ENCODE measurements at places on chromosomes 11 and 22.

DNA sequence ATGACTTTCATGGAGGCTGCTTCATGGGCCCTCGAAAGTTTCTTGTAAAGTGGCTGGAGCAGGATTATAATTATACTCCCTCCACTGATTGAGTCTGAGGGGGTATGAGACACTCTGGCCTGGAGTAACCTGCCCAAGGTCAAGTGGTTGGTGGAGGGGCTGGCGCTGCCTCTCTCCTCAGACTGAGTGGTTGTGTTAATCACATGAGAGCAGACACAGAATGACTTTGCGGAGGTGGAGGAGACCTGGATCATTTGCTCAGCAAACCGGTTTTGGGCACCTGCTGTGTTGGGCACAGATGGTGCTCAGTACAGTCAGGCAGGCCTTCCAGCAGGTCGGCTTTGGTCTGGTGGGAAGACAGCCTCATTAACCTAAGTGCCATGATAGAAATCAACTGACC, 11.8 kb downstream of the BCR start:
- no peak for DNase-seq

- no peak for DNase-seq
Observed at GRCh38 chr11:39569789-39570188, 1889.7 kb downstream of the LRRC4C start.

DNA sequence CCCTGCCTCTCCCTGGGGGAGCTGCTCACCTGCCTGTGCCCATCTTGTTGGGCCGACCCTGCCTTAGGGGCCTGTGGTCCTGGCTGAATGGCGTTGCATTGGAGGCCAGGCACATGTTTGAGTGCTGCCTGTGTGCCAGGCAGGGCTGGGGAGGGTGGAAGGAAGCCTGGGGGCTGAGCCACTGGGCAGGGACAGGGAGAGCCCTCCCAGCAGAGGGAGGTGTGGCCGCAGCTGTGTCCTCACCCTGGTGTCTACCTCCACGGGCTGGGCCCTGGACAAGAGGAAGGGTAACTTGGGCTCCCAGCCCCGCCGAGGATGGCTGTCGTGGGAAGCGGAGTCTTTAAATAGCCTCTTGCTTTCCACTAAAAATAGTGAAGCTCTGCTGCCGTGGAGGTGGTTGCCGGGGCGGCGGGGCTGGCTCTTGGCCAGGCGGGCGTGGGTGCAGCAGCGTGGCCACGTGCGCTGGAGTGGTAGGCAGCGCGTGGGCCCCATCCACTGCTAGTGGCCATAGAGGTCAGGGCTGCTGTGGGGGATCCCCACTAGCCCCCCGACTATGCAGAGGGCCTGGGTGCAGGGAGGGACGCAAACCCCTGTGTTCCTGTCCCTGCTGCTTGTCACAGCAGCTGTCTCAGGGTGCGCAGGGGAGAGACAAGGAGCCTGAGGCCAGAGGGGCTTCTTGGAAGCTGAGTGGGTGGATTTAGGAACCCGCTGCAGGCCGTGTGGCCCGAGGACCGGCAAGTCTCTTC, 6.2 kb downstream of the ZDHHC8 start:
- DNase-seq: peak; percentile 21

- no peak for DNase-seq
Observed at GRCh38 chr11:18461909-18462308, 6.3 kb downstream of the LDHAL6A start.

- DNase-seq: no peak
Observed at GRCh38 chr11:7520011-7520942, 6.5 kb downstream of the PPFIBP2 start.

- DNase-seq: no peak
Observed at GRCh38 chr11:10401256-10401655, 53.8 kb upstream of the AMPD3 start.

- no peak for DNase-seq
Observed at GRCh38 chr22:41668971-41669911, 19.4 kb downstream of the SNU13 start.

GRCh38 chr11:66457826-66458225, 8.9 kb upstream of the PELI3 start:
- no peak for DNase-seq

DNA sequence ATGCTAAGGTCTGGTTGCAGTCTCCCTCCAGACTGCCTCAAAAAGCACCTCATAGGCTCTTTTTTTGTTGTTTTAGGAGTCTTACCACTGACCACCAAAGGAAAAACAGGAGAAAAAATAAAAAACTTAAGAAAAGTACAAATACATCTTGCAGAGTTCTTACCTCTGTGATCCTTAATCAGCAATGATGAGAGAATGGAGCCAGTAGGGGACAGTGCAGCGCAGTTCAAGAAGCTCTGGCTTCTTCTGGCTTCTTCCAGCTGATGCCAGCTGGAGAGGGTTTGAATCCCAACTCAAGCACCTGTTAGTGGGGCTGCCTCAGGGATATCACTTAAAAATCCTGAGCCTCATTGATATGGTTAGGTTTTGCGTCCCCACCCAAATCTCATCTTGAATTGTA, 223.3 kb upstream of the ISX start:
- no peak for DNase-seq

DNA sequence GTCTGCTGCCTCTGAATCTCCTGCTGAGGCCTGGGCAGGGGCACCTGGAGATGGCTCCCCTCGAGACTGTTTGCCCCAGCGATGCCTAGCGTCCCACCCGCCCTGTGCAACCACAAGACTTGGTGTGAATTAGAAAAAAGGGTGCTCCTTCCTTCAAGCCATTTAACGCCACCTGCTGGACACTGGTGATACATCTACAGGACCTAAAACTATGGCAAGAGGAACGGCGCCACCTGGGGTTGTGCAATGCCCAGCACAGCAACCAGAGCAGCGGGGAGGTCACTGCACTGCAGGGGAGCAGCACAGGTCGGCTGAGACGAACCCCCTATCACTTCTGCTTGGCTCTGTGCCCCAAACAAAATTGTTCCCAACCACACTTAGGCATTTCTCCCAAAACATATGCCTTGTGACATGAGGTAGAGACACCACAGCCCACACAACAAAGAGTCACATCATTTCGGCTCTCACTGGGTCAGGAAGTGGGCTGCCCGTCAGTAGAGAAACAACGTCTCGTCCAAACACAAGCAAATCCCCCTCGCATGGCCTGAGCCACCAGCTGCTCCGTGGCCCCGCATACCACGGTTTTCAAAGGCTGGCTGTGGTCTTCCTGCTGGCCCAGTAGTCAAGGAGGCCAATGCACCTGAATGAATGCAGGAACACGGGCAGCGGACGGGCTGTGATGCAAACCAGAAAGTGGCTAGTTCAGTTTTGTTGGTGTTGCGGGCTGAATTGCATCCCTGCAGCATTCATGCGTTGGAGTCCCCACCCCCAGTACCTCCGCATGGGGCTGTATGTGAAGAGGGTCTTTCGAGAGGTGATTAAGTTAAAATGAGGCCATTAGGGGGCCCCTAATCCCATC, 171.9 kb downstream of the SHANK2 start:
- DNase-seq: peak; percentile 78

- DNase-seq: no peak
Observed at GRCh38 chr22:22196018-22196533, 48.5 kb upstream of the VPREB1 start.

DNA sequence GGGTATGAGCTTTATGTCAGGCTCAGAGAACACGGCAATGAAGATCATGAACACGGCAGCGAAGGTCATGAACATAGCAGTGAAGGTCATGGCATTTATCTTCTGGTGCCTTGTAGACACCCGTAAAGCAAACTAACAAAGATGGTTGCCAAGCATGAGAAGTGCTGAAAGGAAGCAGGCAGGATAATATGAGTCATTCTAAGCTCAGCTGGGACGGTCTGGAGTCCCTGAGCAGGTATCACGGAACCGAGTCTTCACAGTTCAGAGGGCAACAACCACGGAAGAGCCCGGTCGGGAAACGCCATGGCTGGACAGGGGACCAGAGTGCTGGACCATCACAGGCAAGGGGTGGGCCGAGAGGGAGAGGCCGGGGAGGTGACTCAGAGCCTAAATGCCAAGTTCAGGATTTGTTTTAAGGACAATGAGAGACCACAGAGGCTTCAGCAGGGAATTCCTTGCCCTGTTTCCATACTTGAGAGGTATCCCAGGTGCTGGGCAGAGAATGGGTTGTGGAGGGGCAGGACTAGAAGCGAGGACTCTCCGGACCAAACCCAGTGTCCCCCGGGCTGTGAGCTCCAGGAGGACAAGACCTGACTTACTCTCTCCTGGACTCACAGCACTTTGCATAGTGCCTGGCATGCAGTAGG, 13.1 kb upstream of the MS4A10 start:
- DNase-seq: no peak

DNA sequence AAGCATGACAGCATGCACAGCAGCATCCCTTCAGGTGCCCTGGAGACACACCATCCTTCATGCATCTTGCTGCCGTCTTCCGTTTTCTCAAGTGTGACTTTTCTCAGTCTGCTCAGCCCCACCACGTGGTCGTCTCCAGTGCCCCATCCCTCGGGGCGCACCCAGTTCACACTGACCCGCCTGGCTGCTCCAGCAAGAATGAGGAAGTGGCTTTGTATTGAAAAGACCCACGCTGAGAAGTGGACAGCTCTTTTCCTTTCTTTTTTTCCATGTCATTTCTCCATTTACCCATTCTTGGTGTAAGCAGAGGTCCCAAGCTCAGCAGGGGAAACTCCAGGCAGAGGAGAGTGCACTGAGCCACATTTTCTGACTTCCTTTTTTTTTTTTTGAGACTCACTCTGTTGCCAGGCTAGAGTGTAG, 14.5 kb downstream of the SERPINH1 start:
- peak; percentile 92 for DNase-seq

- no peak for DNase-seq
Observed at GRCh38 chr11:124233376-124233775, 7.5 kb upstream of the OR8G1 start.

DNA sequence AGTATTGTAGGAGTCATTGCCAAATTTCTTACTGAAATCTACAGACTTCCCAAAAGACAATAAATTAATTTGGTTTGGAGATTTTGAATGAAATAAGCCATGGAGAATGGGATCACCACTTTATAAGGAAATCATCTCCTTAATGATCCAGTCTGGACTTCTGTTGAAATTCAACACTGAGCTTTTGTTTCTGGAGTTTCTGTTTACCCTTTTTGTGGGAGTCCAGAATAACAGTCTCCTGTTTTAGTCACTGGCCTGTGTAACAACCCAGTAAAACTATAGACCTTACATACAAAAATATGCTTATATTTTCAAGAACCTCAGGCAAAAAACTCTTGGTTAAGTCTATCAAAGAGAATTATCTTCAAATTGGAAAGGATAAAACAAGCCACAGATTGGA, 321.7 kb upstream of the PLET1 start:
- no peak for DNase-seq

DNA sequence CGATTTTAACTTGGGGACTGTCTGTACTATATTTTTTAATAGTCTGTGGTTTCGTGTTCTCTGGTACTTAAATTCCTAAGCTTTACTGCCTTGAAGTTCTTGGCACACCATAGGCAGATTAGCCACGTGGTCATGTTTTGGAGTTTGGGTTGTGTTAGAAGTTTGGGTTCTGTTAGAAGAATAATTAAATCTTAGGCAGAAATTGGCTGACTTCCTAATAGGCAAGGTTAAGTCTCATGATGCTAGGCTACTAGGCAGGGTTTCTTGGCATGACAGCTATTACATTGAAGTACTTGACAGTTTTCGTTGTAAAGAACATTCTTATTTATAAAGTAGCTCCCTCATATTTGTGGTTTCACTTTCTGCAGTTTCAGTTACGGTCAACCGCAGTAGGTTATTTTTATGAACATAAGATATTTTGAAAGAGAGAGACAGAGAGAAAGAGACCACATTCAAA, 30.0 kb upstream of the MMP7 start:
- peak; percentile 61 for DNase-seq

- DNase-seq: no peak
Observed at GRCh38 chr11:12949453-12949852, 59.7 kb upstream of the RASSF10 start.

- DNase-seq: no peak
Observed at GRCh38 chr11:62204430-62204829, 4.0 kb upstream of the SCGB2A1 start.

GRCh38 chr11:128709402-128709801, 15.5 kb downstream of the FLI1 start:
- DNase-seq: no peak

DNA sequence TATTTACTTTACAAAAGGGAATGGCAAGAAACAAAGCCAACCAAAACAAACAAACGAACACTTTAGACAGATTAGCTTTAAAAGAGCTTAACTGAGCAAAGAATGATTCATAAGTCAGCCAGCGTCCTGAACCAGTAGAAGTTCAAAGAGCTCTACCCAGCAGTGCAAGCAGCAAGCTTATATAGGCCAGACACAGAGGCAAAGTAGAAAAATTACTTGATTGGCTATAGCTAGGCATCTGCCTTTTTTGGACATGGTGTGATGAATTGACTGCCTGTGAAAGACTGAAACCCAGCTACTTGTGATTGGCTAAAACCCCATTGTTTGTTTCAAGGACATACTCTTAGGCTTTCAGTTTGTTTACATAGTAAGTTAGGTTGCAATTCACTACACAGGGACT, 2120.0 kb upstream of the RAG2 start:
- DNase-seq: no peak

GRCh38 chr11:45537614-45538013, 127.8 kb downstream of the CHST1 start:
- DNase-seq: no peak

GRCh38 chr11:10323793-10324170, 18.9 kb downstream of the ADM start:
- DNase-seq: no peak

- no peak for DNase-seq
Observed at GRCh38 chr22:35783943-35784614, 66.4 kb downstream of the APOL5 start.

- no peak for DNase-seq
Observed at GRCh38 chr11:34987617-34988016, 71.2 kb downstream of the PDHX start.

DNA sequence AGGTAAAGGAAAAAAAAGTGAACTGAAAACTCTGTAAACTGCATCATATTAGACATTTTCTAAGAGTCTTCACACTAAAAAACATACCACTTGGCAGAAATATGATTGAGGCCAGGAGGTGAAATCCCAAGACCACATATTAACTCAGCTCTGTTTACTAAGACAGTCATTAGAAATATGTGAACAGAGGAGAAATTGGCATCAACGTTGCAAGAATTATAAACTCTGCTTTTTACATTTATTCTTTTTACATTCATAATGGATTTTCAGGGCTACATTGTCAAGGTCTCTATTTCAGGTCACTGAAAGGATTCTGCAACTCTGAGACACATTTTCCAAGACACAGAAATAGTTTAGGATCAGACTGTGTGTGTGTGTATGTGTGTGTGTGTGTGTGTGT, 1364.0 kb downstream of the LRRC4C start:
- DNase-seq: no peak

DNA sequence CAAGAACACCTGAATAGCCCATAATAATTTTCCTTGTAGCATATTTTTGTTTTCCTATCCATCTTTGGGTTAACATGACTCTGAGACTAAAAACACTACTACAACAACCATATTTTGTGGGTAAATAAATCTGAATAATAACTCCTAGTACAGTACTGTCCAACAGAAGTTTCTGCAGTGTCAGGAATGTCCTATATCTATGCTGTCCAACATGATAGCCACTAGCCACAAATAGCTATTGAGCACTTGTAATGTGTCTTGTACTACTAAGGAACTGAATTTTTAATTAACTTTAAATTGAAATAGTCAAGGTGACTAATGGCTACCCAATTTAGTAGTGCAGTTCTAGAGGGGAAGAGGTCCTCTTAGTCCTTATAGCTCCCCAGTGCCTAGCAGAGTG, 135.6 kb downstream of the CADM1 start:
- DNase-seq: no peak

Measured in suppressor macrophage treated with lipopolysaccharide for 1 hour (primary cell).